ELF-1 (cell line): ENCODE measurements at places on chromosomes 2 and 18.

GRCh38 chr2:239222312-239222660 lies 178.5 kb downstream of the HDAC4 start:
- no peak for DNase-seq

DNA sequence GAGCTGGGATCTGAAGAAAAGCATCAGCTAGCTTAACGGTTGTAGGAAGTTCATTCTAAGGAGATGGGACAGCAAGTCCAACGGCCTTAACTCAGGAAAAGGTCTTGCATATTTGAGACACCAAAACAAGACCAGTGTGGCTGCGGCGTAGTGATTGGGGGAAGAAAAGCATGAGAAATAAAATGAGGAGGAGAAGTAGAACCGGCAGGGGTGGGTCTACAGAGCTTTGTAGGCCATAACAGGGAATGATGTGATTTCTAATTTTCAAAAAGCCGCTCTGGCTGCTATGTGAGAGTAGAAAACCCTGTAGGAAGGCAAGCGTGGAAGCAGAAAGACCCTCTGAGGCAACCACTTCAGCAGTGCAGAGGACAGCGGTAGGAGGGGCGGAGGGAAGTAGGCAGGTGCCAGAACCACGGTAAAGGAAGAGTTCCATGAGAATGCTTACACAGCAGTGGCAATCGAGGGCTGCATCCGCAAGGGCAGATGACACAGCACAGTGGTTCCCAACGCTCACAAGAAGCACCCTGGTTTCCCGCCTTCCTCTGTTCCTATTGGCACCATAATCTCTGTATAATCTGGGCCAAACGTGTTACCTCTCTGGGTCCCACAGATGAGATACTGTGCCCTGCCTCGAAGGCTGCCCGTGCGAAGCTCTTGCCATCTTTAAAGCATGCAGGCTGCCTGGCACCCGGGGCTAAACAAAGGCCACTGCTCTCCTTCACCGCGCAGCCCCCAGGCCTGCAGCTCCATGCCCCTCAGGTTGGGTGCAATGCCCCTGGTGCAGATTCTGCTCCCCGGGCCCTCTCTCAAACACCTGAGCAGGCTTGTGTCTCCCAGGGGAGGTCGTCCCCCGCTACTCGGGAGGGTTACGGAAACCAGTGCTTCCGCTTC lies 795 bp downstream of the ANKRD39 start:
- DNase-seq: peak; percentile 51

DNA sequence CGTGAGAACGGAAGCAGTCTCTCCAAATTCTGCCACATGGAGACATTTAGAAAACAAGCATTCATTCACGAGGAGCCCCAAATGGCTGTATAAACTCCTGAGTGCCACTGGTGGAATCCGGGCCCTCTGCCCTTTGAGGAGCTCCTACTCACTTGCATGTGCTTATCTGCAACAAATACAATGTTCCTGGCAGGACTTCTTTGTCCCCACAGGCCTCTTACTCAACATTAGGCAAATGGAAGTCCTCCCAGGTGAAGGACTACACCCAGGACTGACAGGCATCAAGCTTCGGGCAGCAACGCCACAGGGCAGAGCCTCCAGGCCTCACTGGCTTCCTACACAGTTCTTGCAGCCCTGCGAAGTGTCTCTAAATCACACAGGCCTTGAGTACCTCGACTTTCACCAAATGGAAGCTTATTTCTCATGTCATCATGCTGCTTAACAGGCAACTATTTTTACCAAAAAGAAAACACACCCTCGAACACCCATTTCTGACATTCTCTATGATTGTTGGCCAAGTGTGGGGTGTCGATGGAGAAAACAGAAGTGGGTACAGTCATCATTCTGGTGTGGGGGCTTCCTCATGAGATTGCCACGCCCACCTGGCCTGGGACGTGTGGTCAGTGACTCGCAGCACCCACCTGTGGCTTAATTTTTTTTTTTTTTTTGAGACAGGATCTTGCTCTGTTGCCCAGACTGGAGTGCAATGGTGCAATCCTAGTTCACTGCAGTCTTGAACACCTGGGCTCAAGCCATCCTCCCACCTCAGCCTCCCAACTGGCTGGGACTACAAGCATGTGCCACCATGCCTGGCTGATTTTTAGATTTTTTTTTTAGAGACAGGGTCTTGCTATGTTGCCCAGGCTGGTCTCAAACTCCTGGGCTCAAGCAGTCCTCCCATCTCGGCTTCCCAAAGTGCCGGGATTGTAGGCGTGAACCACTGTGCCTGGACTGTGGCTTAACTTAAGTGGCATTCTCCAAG lies 186.8 kb upstream of the GLI2 start:
- DNase-seq: no peak

DNA sequence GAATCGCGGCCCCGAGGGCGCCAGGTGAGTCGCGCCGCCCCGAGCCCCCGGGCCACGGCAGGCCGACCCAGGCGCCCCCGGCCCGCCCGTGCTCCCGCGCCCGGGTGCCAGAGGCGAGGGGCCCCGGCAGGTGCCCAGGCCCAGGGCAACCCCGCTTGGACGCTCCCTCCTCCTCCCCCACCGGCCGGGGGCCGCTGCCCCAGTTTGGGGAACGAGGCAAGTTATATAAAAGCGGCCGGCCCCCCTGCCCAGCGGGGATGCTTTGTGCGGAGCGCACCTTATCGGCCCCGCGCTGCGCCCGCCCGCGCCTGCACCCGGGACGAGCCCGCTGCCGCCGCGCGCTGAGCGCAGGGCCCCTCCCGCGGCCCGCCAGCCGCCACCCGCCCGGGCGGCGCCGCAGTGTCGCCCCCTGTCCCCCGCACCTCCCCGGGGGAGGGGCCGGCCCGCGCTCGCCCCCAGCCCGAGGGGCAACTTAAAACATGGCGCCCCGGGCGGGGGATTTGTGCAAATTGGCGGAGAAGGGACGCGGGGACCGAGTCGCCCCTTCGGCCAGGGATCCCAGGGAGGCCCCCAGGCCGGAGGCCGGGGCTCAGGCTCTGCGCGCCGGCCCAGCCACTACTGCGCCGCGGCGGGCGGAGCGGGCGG lies 639 bp downstream of the EPB41L3 start:
- no peak for DNase-seq

DNA sequence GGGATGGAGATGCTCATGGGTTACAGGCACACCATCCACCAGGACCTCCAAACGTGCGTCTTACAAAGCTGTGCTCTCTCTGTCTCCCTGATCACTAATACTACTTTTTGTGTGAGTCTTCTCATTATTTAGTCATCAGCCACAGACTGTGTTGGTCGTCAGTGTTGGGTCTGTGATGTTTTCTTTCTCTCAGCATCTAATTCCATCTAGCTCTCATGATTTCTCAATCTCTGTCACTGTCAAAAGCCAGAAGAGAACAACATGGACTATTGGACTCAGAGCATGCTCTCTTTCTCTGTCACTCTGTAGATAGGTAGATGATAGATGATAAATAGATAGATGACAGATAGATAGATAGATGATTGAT lies 6.0 kb upstream of the ARL4C start:
- no peak for DNase-seq

- DNase-seq: no peak
Measured at GRCh38 chr2:214995926-214996670, 142.3 kb downstream of the ABCA12 start.
